ENCODE measurements at places on chromosomes 3 and 15.

DNA sequence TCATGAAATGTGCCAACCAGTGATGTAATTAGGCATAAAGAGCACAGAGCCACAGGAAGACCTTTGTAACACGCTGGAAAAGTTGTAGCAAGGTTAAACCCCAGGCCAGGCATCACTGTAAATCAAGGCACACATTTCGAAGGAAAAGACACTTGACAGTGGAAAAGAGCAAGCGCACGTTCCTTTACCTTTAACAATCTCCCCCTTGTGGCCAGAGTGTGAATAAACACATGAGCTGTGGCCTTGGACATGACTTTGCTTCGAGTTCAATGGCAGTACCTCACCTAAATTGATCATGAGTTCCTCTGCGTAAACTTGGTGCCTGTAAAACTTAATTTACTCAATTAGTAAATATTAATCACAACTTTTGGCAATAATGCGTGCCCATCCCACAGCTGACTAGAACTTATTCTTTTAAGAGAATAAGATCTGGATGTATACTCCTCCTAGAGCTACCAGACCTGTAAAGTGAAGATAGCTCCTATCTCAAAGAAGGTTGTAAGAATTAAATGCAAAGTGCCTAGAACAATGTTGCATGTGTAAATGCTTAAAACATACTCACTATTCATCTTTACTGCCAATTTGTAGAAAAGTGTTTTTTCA is 757.0 kb upstream of the NECTIN3 start:
- DNase-seq = peak; percentile 8

- no peak for DNase-seq
Measured at GRCh38 chr3:5035692-5036391, 56.6 kb downstream of the BHLHE40 start.

DNA sequence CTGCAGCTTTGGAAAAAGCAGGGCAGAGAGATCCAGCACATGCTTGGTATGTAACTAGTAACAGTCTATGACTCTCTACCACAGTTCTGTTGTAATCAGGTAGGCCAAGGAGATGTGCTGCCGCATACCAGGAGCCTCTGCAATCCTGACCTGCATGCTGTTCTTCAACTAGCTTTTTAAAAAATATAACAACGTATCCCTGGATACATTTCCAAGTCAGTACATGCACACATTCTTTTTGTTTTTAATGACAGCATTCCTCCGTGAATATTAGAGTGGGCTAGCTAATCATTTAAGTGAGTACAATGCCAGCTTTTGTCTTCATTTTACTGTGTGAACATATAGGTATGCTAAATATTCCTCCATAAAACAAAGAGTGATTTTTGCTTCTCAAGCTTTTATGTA is 437.8 kb downstream of the RBMS3 start:
- no peak for DNase-seq

- DNase-seq = no peak
Measured at GRCh38 chr3:188646592-188646991, 492.6 kb downstream of the LPP start.

DNA sequence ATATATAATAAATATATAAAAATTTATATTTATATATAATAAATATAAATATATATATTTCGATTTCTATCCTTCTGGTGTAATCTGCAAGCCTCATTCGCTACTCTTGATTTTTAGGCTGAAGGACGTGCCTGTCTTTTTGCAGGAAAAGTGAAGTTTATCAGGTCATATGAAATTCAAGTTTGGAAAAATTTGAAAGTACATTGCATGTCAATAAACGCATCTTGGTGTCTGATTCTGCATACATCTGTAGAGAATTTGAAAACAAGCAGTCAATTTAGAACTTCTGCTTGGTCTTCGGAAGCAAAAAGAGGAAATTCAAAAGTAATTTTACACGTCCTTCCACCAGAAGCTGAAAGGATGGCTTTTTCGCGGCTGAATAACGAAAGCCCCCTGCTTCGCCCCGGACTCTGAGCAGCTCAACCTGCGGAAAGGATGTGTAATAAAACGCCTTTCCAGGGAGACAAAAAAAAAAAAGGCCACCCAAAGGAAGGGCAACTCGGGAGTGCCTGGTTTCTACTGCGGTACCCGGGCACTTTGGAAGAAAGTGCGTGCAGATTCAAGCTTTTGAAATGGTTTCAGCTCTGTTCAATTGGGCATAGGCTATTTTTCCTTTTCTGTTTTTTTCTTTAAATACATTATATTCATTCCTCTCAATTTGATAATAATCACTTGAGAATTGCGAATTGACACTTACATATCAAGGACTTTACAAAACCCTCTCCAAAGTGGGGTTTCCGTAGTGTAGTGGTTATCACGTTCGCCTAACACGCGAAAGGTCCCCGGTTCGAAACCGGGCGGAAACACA is 1.5 kb upstream of the MYNN start:
- DNase-seq = no peak

DNA sequence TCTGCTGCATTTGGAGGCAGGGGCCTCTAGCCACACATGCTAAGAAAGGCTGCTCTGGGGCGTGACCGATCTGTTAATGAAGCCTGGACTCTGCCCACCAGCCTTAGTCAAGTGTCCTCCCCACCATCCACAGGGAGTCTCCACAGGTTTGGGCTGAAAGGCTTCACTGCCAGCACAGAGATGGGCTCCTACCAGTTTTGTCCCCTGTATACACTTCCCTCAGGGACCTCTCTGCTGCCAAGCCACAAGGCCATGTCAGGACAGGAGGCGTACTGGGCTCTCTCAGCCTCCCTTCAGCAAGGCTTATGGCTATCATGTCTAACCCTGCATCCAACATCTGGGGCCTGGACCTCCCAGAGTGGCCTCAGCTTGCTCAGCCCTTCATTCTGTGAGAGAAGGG is 23.5 kb downstream of the KIF9 start:
- no peak for DNase-seq

DNA sequence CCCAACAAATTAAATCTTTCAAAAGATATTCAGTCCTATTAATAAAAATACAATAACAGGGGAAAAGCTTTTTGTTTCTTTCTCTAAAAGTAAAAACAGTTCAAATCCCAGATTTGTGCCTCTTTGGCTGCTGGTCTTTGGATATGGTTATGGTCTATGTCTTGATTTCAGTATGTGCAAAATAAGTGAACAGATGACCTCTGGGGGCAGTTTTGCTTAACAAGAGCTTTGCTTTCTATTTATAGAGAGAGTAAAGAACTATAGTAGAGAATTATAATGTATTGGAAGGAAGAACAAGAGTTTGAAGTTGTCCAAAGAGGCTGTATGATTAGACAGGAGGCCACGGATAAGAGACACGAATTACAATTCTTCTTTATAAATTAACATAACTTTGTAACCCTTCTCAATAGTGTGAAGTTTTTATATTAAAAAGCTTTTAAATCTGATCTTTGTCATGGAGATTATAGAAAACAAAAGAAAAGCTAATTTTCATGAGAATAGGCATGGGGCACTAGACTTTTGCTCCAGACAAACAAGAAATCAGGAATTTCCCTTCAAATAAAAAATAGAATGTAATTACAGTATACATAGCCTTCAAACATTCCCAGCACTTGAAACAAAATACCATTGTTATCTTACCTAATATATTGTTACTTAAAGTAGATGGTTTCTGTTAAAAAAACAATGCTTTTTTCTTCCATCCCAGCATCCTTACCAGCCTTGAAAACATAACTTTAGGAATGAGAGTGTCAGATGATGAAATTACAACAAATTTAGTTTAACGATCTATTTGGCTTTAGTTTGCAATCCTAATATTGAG is 432.7 kb upstream of the ARHGEF26 start:
- no peak for DNase-seq

- no peak for DNase-seq
Measured at GRCh38 chr15:40914486-40914885, 14.7 kb upstream of the DLL4 start.

DNA sequence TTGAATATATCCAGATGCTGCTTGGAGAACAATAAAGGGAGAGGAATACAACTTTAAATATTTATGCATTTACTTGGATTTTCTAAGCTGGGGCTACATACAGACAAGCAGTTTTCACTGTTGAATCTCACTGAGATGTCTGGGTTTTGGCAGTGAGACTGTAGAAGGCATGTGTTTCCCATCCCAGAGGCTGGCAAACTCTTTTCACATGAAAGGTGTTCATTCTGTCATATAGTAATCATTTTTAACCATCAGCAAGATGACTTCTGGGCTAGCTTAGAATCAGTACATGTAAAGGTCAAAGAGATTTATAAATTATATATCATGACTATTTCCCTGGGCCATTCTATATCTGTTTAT is 218.7 kb upstream of the SGO1 start:
- DNase-seq = no peak

GRCh38 chr3:142888481-142889211 is at the start of gene PCOLCE2:
Gene PCOLCE2, minus strand, starts transcription at chr3:142889083. Its CDS starts 187 bp downstream, at chr3:142888896.
- DNase-seq = no peak

- no peak for DNase-seq
Measured at GRCh38 chr3:189267981-189268613, 96.3 kb downstream of the TPRG1 start.

GRCh38 chr15:84023636-84024035 is 211.9 kb upstream of the GOLGA6L4 start:
- no peak for DNase-seq

DNA sequence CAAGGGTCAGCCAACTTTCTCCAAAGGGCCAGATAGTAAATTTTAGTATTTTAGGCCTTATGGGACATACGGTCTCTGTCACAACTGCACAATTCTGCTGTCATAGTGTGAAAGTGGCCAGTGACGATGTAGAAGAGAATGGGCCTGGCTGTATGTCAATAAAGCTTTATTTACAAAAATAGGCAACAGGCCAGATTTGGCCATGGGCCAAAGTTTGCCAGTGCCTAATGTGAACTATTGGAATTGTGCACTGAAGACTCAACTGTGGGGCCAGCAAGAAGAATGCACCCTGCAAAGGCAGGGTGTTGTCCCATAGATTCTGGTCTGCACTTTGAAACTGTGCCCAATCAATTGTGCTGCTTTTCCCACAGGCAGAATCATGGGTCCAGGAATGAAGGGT is 69.4 kb upstream of the PRR23E start:
- no peak for DNase-seq

- no peak for DNase-seq
Measured at GRCh38 chr15:76151599-76151974, 91.8 kb downstream of the TMEM266 start.

- DNase-seq = no peak
Measured at GRCh38 chr3:14283813-14284438, 105.3 kb downstream of the LSM3 start.

DNA sequence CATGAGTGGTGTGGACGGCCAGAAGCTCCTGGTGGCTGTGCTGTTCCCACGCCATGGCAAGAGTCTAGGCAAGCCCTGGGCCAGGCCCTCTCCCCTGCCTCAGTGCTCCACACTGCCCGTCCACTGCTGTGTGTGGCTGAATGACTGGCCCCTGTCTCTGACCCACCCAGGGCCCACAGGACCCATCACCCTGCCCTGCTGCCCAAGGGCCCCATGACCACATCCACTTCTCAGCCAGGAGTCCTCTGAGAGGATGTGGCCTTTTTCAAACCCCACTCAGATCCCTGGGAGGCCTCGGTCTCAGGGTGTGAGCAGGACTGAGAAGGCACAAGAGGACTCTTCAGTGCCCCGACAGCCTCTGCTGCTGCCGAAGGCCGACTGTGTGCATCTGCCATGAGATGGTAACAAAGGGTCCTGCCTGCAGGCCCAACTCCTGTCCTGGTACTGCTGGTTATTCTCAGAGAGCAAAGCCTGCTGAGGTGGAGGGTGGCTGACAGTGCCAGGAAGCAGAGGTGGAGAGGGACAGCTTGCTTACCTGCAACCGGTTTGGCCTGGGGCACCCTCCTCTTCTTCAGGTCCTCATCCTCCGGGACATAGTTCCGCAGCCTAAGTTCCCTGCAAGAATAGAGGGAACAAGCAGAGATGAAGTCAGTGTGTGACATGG is 47.5 kb downstream of the PTH1R start:
- DNase-seq = no peak

DNA sequence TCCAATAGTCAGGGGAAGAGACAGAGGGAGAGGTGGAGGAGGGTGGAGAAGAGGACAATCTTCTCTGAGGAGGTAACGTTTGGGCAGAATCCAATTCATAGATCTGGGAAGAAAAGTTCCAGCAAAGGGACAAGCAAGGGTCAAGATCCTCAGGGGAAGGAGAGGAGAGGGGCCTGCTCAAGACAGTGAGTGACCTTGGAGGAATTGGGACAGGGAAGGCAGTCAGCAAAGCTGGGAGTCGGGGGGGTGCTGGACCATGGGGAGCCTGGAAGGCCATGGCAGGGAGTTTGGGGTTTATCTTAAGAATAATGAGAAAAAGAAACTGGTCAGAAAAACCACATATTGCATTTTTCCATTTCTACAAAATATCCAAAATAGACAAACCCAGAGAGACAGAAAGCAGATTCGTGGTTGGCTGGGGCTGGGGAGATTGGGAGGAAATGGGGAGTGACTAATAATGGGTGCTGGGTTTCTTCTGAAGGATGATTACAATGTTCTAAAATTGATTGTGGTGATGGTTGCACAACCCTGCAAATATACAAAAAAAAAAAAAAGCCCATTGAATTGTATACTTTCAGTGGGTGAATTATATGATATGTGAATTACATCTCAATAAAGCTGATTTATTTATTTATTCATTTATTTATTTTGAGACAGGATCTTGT is 19.6 kb upstream of the SRP14 start:
- DNase-seq = no peak

Measured in activated CD8-positive, alpha-beta memory T cell treated with anti-CD3 and anti-CD28 coated beads for 4 hours (primary cell).